ENCODE measurements at places on chromosomes 12 and 14.

- no peak for DNase-seq
These were observed 4.3 kb downstream of the RIMBP2 start for GRCh38 chr12:130711756-130712155.

- DNase-seq, result no peak
These were observed 327.6 kb downstream of the CCER1 start for GRCh38 chr12:90627180-90627896.

DNA sequence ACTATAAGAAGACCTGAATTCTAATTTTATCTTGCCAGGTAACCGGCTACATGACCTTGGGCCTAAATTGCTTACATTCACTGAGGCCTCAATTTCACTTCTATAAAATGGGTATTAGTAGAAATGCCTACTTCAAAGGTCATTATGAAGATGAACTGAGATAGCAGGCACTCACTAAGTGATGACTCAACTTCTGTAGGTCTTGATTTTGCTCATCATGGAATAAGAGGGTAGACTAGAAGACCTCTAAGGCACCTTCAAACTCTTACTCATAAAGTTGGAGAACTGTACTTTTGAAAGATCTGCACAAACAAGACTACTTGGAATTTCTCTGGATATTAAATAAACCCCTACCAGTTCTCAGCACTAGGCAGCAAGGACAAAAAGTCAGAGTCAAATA, 39.3 kb upstream of the FRMD6 start:
- no peak for DNase-seq

- DNase-seq, result no peak
These were observed 194.8 kb downstream of the LRIG3 start for GRCh38 chr12:58725400-58726105.

DNA sequence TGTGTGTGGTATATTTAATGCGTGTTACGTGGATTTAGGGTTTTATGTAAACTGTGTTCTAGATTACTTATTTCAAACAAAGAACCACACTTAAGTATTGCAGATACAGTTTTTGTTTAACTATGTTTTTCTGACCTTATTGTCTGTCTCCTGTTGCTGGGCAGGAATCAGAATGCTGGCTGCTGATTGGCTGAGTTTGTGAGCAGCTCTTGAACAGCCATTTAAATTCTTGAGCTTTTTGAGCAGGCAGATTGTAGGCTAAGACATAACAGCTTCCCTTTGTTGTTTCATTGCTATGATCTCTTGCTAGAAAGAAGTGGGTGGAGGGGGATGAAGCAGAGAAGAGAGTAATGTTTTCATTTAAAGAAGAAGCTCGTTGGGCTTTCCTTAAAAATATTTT, 52.2 kb downstream of the ATF7IP start:
- DNase-seq, result no peak

- DNase-seq, result no peak
These were observed 5.4 kb downstream of the CYP27B1 start for GRCh38 chr12:57761391-57761998.

DNA sequence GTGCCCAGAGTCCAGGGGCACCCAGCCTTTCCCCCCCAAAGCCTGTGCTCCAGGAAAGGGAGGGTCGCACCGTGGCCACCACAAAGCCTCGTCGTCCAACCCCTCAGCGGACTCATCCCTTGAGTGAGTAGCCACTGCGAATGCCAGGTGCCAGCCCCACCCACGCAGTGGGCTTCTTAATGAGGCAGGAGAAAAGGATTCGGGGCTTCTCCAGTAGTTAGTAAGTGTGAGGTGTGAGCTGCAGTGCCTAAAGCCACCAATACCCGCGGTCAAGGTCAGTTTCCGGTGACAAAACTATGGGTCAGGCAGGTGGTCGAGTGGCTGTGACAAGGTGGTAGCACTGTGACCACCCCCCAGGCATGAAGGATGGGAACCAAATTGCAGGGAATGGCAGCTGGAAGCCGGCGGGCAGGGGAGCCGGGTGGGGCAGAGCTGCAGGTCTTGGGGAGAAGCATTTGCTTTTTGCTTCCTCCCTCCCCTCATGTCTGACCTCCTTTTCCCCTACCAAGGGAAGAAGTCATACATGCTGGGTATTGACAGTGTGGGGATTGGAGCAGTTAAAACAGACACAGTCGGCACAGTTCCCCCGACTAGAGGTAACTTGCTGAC, 8.0 kb downstream of the RAN start:
- DNase-seq, result no peak

- DNase-seq, result no peak
These were observed 14.4 kb upstream of the NTF3 start for GRCh38 chr12:5417500-5417899.

DNA sequence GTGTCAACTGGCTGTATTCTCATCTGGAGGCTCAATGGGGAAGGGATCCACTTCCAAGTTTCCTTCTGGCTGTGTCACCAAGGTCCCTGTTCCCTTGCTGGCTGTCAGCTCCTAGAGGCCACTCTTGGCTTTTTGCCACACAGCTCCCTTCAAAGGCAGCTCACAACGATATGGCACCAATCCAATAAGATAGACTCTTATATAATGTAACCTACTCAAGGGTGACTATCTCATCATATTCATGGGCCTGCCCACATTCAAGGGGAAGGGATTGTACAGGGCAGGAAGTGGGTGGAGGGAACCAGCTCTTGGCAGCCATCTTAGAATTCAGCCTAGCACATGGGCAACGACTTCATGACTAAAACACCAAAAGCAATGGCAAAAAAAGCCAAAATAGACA, 98.7 kb upstream of the PLXNC1 start:
- no peak for DNase-seq

GRCh38 chr12:18580291-18580690, 157.5 kb downstream of the PLCZ1 start:
- no peak for DNase-seq

DNA sequence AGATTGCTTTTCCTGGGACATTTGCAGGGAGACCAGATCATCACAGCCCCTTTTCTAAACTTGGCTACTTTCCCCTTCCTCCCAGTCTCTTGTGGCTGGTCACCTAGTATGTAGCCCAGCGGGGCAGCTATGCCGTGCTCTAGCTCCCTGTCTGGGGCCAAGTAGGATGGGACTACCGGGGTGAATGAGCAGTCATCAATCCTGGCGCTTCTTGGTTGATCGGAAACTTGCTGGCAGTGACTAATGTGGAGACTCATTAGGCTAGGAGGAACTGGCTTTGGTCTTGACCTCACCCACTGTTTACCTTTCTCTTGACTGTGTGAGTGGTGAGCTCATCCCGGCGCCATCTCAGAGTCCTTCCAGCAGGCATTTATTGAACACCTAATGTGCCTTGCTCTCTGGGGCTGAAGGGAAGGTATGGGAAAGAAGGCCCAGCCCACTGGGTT, 15.9 kb downstream of the PLEKHG3 start:
- no peak for DNase-seq

DNA sequence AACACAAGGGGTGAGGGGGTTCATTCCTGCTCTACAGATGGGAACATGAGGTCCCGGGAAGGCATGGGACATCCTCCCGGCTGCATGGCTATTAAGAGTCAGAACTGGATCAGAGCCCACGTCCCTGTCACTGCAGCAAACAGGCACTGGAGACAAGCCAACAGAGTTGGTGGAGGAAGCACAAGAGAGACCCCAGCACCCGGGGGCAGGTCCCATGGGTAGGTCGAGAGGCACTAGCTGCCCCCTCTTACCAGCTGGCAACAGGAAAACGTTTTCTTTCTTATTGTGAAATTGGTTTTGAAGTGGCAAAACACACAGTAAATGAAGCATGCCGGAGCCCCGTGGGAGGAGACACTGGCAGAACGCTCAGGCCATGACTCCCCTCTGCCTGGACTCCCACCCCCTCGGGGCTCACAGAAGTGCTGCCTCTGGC, 43.6 kb downstream of the SYNE3 start:
- DNase-seq, result no peak

DNA sequence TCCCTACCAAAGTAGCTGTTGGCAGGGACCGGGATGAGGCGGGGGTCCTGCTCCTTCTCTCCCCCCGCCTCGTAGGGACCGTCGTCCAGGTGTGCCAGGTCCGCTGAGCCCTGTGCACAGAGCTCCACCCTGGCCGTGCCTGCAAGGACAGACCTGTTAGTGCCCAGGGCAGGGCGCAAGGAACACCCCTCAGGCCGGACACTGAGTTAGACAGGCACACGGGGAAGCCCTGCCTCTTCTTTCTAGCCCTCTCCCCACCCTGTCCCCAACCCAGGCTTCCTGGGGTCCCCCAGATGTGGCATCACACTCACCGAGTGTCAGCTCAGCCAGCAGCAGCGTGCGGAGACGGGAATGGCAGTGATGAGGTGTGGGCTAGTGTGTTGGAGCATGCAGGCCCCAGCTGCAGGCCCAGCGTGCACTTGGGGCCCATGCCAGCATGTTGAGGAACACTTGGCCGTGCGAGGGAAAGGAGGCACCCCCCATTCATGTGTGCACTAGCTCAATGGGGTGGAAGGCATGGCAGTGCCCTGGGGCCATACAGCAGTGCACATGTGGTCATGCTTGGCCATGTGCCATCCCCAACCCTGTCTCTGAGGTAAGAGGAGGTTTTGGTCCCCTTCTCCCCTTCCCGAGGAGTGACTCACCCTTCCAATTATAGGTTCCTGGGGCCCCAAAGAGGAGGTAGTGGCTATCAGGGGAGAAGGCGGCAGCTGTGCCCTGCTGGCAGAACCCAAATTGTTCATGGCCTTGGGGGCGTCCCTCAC, 7.3 kb downstream of the ITGA7 start:
- no peak for DNase-seq

DNA sequence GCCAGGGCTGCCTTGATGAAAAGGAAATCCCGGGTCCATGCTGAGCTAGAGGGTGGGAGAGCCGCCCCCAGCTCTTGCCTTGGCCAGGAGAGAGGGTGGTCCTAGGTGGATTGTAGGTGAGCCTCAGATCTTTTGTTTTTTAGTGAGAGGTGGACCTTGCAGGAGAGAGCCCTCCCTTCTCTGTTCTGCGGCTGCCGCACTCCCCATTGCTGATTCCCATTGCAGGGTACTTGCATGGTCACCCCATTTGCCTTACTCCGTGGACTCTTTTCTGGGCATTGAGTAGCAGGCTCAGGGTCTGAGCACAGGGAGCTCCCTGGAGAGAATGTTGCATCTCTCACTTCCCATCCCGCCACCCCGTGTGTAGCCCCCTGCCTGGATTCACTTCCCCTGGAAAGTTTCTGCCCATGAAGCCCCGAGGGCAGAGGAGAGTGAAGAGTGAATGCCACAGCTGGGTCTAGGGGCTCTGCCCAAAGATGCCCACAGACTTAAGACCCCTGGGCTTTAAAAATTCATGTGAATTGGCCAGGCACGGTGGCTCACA, 10.2 kb downstream of the VASH1 start:
- DNase-seq, result no peak

- no peak for DNase-seq
These were observed 3.5 kb downstream of the ARL6IP4 start for GRCh38 chr12:122983789-122984515.

DNA sequence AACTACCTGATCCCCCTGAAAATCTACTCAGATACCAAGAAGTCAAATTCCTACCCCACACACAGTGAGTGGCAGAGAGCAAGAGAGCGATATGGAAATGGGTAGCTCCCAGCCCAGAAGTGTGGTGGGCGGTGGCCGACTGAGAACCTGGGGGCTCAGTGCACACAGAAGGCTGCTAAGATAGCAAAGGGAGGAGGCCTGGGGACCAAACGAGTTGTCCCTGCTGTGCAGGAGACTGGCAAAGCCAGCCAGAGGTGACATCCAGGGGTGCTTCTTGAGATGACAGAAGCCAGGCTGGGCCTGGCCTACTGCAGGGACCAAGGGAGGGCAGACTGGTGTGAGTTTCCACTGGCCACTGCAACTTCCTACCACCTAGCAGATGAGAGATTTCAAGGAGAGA, 52.9 kb downstream of the VWF start:
- no peak for DNase-seq

DNA sequence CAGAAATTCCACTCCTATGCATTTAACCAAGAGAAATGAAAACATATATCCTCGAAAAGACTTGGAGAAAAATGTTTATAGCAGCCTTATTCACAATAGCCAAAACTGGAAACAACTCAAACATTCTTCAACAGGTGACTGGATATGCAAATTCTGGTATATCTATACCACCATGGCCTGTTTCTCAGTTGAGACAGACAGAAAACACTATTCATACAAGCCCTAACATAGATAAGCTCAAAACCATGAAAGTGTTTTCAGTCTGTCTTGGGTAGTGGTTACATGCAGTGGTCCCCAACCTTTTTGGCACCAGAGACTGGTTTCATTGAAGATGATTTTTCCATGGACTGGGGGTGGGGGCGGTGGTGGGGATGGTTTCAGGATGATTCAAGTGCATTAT, 83.8 kb downstream of the SRGAP1 start:
- DNase-seq, result no peak

- DNase-seq, result no peak
These were observed 226.3 kb upstream of the GRIP1 start for GRCh38 chr12:66905201-66905600.

DNA sequence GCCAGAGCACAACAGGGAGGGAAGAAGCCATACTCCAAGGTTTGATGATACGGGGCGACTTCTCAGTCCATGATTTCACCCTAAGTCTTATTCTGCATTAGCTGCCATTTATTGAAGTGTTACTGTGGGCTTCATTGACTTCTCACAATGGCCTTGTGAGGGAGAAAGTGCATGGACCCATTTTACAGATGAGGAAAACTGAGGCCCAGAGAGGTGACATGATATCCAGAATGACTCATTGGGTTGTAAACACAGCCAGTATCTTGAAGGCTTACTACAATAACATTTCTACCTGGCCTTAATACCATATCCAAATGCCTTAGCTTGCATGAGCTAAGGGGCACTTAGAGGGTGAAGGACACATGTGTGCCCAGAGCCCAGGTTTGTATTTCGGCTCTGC, 100.6 kb downstream of the CMKLR1 start:
- no peak for DNase-seq

- no peak for DNase-seq
These were observed 20.5 kb downstream of the CKB start for GRCh38 chr14:103501921-103502669.

DNA sequence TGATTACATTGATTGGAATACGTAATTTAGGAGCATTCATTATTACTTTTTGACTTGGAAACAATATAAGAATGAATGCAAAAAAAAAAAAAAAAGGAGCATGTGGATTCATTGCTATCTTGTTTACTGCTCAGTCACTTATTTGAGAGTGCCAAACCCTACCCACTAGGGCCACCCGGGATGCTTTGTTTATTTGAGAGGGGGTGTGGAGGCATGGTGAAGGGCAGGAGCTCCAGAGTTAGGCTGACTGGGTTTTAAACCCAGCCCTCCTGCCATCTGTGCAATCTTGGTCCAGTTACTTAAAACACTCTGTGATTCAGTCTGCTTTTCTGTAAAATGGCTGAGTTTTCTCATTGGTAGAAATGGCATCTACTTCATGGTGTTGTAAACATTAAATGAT, 195.2 kb downstream of the RAD51B start:
- no peak for DNase-seq

DNA sequence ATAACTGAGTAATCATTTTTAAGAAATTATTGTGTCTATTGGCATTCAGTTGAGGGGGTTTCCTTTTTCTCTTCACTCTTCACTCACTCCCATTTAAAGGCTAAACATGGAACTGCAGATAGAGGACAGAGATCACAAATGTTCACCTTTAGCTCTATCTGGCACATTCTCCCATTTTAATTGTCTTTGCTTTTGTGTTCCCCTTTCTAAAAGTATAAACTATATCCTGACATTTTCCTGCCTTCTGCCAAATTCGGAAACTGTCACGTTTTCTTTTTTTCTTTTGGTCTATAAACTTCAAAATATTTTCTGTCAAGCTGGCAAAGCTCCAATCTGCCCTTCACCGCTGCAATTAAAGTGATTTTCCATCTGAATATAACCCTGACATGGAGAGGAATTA, 219.8 kb upstream of the CDKN3 start:
- DNase-seq, result no peak

- no peak for DNase-seq
These were observed 276 bp upstream of the BMAL2 start for GRCh38 chr12:27332407-27332713.

- no peak for DNase-seq
These were observed 543 bp upstream of the GLIPR1 start for GRCh38 chr12:75479963-75480461.

Measured in NCI-H1105 (cell line).